ENCODE measurements at places on chromosomes 7 and 10.
A peak's percentile ranks its signal among the peaks of the same experiment; 100 is the strongest.

GRCh38 chr10:30392564-30392990 lies 41.4 kb upstream of the MAP3K8 start:
- no peak for DNase-seq

DNA sequence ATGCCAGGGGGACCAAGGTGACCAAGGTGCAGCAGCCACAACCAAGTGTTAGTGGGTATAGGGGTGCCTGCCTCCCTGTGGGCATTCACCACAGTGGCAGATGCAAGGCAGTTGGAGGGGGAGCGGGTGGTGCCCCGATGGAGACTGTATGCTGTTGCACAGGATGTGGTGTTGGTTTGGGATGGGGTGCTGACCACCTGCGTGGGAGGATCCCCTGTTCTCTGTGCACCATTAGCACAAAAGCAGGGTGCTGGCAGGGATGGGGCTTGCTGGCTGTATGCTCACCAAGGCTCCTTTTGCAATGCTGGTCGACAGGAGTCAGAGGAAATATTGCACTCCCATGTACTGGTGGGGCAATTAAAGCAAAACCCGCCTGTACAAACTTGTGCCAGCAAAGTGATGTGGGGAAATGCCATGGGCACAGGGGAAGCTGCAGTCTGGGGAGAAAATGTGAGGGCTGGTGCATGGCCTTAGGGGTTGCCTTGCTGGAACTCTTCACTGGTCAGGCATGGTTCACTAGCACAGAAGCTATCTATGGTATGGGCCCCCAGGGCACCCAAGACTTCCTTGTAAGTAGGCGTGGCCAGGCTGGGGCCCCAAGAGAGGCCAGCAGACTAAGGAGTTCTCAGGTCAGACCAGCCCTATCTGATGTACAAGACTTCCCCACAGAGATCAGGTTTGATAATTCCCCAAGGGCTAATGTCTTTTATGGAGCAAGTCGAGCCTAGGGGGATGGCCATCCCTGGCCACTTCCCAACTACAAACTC lies 51.9 kb upstream of the GNAT3 start:
- DNase-seq: peak; percentile 25

GRCh38 chr10:70493660-70494234 lies 15.2 kb downstream of the PALD1 start:
- no peak for DNase-seq

DNA sequence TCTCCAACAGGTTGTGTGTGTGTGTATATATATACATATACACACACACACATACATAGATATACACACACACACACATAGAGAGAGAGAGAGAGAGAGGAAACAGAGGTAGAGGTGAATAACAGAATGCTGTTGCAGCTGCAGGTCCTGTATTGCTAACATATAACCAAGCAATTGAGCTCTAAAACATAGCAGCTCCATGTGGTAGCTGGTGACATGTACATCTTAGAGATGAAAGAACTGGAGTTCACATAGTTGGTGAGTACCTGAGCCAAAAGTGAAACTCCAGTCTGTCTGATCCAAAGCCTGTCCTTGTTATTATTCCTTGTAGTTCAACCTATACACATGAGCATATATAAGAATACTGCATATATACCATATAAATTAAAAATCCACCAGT lies 152.9 kb upstream of the CSTF2T start:
- no peak for DNase-seq

GRCh38 chr7:5295039-5296014 lies 12.6 kb downstream of the SLC29A4 start:
- no peak for DNase-seq

- DNase-seq: peak; percentile 1
Observed at GRCh38 chr10:109587366-109587765, 335.9 kb downstream of the XPNPEP1 start.

DNA sequence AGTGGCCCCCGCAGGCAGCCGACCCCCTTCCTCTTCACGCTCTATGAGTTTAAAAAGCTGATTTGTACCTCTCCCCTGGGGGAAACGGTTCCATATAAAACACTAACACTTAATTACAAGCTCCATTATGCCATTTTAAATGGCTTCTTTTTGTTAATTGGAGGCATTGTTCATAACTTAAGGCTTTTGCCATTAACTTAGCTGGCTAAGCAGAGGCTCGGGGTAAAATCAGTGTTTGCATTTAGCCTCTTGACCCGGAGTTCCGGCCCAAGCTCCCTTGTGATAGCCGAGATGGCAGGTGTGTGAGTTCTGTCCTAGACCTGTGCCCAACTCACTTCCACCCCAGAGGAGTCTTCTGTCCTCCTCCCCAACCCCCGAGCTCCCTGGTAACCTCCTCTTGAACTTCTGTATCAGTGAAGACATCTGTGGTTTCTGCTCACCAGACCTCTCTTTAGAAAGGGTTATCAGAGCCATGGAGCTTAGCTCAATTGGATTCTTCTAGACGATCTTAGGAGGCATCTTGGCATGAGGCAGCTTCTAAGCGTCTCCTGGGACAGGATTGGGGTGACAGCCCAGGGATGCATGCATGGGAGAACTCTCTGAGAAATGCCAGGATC lies 34.2 kb upstream of the SH2B2 start:
- no peak for DNase-seq

- DNase-seq: peak; percentile 29
Observed at GRCh38 chr10:126376956-126377355, 11.3 kb downstream of the ADAM12 start.

- DNase-seq: no peak
Observed at GRCh38 chr10:70053218-70053840, 683 bp downstream of the MACROH2A2 start.

- DNase-seq: peak; percentile 60
Observed at GRCh38 chr10:72255977-72256729, 17.6 kb upstream of the DDIT4 start.

- DNase-seq: no peak
Observed at GRCh38 chr10:73228247-73228646, 18.8 kb downstream of the DNAJC9 start.

DNA sequence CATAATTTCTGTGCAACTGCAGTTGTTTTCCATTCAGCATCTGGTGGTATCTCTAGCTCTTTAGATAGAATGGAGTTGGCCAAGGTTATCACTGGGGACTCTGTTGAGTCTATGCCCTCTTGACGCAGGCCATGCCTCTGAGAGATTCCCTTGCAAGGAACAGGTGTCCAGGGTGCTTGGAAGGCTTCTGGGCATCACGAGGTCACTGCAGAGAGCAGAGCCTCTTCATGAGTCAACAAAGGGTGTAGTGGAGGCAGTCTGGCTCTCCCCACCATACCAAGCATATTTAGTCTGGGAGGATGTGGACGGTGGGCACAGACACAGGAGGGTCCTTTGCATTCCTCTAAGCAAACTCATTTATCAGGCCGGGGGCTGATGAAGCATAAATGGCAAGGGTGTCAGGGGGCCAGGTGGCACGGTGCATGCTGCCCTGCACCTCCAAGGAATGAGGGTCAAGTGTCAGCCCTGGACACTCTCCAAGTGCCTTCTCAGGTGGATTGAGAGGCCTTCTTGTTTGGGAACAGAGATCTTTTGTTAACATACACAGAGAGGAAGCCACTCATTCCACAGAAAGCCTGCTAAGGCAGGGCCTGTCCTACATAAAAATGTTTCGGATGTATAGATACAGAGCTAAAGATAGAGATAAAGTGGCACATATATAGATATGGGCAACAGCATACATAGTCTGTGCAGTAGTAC lies 328.6 kb downstream of the INHBA start:
- no peak for DNase-seq
